Mesendoderm (in vitro differentiated cells): ENCODE measurements at places on chromosomes 1 and 21.

GRCh38 chr1:172146141-172146850 is 274.2 kb upstream of the C1orf105 start:
- no peak for DNase-seq

DNA sequence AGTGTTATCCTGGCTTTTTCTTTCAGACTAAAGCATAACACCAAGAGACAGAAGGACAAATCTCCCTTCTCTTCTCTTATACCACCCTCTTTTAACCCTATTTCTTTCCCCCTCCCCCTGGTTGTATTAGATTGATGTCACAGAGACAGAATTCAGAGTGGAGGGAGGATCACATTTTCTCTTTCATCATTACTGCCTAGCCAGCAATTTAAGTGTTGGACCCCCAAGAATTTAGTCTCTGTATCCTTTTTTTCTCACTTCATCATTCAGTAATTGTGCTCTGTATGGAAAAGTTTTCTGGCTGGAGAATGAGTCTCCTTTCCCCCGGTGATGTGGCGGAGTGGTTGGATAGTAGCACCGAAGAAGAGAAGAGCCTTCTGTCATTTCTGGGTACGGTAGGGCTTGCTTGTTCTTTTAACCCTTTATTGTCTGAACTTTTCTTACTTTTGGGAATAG is 124.8 kb downstream of the CLEC20A start:
- no peak for DNase-seq

DNA sequence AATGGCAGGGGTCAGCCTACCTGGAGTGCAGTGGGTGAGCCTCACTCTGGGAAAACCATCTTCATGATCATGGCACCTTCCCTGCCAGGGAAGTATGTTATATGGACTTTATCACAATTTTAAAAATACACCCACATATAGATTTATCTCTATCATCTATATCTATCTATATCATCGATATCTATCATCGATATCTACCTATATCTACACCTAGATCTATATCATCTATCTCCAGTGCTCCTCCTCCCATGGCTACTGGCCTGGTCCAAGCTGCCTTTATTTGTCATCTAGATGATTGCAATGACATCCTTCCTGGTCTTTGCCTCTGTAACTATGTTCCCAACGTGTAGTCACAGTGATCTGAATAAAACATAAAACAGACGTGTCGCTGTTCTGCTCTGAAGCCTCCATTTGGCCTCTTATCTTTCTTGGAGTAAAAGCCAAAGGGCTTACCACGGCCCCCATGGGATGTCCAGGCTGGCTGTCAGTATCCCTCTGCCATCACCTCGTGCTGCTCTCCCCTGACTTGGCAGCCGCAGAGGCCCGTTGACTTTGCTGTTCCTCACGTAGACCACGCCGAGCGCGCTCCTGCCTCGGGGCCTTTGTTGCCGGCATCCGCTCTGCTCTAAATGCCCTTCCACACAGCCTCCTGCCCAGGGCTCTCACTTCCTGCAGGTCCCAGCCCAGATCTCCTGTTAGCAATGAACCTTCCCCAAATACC is 20.6 kb upstream of the KIF26B start:
- no peak for DNase-seq

DNA sequence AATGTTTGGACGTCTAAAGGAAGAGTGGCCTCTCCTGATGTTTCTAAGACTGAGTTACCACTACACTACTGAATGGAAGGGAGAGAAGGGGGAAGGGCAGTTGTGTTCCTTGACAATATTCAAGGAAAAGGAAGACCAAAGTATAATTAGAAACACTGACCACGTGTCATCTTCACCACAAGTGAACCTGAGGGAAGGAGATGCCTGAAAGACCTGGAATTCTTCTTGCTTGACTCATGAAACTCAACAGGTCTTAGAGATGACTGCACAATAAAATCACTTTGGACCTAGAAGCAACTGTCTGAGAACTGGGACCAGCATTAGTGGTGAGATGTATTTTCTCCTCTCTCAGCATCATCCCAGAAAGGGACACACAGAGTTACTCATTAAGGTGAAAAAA is 56.7 kb downstream of the PTPN14 start:
- DNase-seq: peak; percentile 88

DNA sequence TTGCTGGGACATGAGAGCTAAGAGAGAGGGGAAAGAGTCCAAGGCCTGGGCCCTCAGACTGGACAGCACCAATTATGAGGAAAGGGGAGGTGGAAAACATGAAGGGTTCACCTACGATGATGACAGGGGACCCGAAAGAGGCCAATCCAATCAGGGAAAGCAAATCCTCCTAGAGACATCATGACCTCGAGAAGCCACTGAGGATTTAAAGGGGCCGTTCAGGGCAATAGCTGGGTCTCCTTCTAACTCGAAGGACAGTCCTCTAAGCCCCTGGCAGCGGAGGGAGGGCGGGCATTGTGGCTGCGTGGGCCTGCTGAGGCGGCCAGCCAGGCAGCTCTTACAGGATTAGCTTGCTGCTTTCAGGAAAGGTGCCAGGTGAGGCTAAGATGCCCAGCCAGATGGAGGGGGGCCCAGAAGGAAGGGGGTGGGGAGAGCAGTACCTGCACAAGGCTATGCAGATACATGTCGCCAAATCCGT is 7.4 kb downstream of the MEF2D start:
- no peak for DNase-seq

DNA sequence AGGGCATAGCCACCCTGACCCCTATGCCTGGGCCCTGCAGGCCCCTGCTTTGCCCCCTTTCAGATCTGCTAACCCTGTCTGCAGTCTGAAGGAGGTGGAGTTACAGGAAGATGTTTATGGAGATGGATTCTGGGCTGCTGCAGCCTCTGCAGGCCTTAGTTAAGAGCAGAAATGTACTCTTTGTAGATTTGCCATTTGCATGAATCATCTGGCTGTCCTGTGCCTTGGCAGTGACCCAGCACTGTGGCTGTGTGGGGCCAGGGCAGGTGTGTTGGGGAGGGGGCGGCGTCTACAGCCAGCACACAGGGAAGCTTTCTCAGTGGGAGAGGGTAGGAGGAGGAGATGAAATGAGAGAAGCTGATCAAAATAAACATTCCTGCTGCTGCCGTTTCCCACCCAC is 867.3 kb downstream of the PLA2G4A start:
- no peak for DNase-seq

GRCh38 chr1:154629061-154629674 is 21.2 kb upstream of the ADAR start:
- DNase-seq: no peak

GRCh38 chr1:183810121-183810520 is 5.2 kb downstream of the RGL1 start:
- DNase-seq: no peak

DNA sequence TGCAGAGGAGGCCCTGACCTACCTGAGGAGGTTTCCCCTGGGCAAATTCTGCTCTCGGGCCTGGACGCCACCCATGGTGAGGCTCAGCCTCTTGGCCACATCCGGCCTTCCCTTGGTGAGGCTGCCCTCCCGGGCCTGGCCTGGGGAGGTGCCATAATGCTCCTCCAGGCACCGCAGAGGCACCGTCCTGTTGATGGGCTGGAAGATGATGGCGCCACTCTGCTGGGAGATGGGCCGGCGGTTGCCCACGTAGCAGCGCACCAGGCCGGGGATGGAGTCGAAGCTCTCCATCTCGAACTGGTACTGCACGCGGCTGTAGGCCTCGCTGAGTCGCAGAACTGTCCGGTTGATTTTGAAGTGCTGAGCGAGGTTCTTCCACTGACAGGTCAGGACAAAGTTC is 92.7 kb downstream of the BCAR3 start:
- DNase-seq: no peak

GRCh38 chr1:206417774-206418614 is 52.3 kb upstream of the IKBKE start:
- DNase-seq: no peak

GRCh38 chr1:48789903-48790302 is 13.2 kb upstream of the BEND5 start:
- no peak for DNase-seq

DNA sequence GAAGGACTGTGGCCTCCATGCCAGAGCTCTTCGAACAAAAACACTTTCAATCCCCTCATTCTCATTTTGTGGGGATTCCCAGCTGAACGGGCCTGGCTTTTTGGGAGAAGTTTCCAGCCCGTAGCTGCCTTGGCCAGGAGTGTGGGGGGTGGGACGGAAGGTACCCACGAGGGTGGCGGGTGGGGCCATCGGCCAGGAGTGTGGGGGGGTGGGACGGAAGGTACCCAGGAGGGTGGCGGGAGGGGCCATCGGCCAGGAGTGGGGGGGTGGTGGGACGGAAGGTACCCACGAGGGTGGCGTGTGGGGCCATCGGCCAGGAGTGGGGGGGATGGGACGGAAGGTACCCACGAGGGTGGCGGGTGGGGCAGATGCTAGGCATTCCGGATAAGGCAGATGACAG is 71.7 kb upstream of the ZBTB18 start:
- DNase-seq: no peak

GRCh38 chr1:184002071-184002470 is 35.5 kb downstream of the COLGALT2 start:
- DNase-seq: peak; percentile 72

DNA sequence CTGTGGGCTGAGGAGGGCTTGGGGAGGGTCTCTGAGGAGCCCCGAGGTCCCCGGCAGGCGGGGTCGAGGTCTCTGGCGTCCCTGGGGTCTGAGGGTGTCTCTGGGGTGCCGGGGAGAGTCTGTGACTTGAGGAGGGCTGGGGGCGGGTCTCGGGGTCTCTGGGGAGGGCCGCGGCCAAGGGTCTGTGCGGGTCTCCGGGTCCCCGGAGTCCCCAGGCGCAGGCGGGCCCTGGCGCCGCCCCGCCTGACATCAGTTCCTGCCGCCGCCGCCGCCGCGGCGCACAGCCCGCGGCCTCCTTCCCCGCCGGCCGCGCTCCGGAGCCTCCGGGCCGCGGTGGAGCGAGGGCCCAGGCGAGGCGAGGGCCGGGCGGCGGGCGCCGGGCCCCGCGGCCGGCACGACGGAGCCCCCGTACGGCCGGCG is at the start of gene PLEKHM2:
PLEKHM2 (plus strand) TSS at position 279 of the 420 bp plus-strand sequence. CDS start 239 bp downstream, outside the sequence.
- no peak for DNase-seq

GRCh38 chr1:41859686-41860085 is 59.0 kb downstream of the HIVEP3 start:
- no peak for DNase-seq

DNA sequence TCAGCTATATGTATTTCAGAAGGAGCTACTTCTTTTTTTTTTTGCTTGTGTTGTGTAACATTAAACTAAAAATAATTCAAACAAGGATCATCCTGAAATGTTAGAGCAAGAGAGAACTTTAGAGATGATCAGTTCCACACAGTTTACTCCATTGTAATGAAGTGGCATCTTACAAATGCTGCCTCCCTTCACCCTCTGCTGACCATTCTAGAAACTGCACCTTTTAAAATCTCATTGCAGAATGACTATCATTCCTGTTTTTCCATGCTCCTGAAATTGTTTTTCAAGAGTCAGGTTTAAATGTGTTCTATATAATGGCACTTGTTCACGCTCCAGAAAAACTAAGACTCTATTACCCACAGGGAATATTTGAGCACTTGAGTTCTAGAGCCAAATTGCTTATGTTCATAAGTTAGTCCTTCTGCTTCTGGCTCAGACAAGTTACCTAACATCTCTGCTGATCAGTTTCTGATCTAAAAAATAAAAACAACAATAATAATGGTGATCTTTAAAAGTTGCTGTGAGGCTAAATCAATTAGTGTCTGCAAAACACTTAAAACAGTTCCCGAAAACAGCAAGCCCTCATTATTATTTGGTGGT is 21.5 kb upstream of the SLC44A5 start:
- DNase-seq: peak; percentile 53

GRCh38 chr1:101081496-101082488 is 56.2 kb upstream of the DPH5 start:
- DNase-seq: no peak

DNA sequence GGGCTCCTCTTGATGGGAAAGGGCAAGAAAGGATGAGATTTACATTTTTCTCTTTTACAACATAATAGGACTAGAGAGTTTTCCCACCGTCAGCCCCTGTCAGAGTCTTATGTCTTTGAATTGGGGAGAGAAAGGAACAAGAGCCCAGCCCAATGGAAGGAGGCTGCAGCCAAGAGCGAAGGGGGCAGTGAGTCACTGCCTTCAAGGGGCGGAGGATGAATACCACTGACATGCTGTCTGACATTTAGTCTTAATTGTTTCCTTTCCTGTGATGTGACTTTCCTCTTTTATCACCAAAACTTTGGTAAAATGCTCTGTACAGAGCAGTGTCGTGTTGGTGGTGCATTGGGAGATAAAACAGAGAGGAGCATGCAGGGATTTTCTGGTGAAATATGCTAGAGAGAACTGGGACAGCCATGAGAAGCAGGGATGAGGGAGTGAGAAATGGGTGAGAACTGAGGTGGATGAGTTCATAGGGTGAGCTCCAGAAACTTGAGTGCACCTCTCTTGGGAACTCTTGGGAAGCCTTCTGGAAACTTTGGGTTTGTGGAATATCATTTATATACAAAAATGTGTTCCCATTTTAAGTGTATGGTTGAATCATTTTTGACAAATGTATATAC is 179.9 kb upstream of the FGGY start:
- DNase-seq: peak; percentile 65

DNA sequence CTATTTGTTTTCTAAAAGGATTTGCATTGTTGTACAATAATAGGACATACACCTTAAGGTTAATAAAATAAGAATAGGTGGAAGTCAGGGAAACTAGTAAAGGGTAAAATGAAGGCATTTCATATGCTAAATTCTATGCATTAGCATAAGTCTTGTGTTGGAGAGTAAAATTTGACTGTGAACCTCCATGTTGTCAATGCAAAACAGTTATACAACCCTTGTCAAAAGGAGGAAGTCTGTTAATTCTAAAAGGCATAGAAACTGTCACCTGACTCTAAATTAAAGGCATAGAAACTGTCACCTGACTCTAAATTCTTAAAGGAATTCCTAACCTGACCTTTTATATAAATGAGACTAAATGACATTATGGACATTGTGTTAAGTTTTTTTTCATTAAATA is 291.8 kb downstream of the OLFM3 start:
- DNase-seq: no peak

GRCh38 chr1:161071886-161072371 is 2.2 kb upstream of the ARHGAP30 start:
- peak; percentile 81 for DNase-seq

DNA sequence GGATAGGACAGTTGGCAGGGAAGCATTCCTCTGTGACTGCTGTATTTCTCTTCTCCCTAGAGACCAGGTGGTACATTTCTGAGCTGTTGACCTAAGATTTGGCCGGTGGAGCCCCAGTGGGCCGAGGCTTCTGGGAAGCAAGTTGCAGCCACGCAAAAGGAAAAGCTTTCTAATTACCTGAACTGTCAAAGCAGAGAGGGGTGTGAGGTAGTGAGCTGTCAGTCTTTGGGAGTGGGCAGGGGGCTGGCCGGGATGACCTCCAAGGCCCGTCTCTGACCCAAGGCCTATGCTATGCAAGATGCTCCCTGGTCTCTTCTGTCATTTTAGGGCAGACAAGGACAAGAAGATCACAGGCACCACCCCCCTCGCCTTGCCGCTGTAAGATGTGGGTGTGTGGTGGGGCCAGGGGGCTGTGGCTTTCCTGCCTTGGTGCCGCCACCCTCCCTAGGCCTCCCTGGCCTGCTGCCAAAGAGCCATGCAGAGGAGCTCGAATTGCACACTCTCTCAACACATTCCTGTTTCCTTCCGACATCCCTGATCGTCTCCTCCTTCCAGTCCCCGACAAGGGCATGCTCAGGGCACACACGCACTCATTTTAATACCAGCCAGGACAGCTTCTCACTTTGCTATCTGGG is 7.7 kb downstream of the PADI1 start:
- peak; percentile 49 for DNase-seq

- DNase-seq: no peak
Observed at GRCh38 chr1:64906447-64906846, 59.9 kb downstream of the JAK1 start.
